ENCODE measurements at places on chromosomes 6 and 20. TPM values are rescaled to one million over a fixed set of nuclear protein-coding genes. Genes with fewer than 3 reads are reported as not detected.

GRCh38 chr6:110139052-110139451 lies 40.4 kb downstream of the WASF1 start:
- no peak for ATAC-seq

GRCh38 chr20:37981568-37981967 lies 51.7 kb downstream of the TTI1 start:
- ATAC-seq, result no peak

DNA sequence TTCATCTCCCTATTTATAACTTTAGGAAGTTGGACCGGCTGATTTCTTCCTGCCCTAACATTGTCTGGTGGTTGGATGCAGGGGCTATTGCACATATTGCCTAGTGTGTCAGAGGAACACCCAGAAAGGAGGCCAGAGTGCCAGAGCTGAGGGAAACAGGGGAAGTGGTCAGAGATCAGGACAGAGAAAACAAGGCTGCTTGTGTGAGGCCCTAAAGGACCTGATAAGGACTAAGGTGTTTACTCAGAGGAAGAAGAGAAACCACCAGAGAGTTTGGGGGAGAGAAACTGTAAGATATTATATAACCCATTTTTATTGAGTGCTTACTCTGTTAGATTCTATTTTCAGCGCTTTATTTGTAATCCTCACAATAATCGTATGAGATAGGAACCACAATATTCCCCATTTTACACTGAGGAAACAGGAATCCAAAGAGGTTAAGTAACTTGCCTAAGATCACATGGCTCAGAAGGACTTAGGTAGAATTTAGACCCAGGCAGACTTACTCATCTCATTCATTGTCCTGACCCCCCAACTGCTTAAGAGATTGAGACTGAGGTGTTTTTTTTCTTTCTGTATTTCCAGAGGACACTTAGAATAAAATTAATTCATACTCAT lies 54.0 kb upstream of the REV3L start:
- no peak for ATAC-seq

The C6orf58 gene
- total RNA-seq, result not detected

The LRRC1 gene
- total RNA-seq, result 8.2 TPM

The TNXB gene
- 1.8 TPM for total RNA-seq
